ENCODE measurements at places on chromosomes 13 and 19.

DNA sequence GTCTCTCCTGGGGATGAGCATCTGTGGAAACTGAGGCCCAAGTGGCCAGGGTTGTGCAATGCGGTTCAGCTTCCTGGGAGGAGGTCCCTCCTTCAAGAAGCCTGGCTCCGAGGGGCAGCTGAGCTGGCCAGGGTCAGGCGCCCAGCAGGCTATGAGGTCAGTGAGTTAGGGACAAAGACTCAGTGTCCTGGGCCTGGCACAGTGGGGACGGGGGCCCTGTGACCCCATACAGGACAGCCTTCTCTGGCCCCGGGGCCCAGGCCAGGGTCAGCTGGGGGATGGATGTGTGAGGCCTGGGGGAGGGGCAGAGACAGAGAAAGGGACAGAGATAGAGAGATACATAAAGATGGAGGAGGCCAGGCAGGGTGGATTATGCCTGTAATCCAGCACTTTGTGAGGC is 3.0 kb upstream of the IL12RB1 start:
- DNase-seq: no peak

DNA sequence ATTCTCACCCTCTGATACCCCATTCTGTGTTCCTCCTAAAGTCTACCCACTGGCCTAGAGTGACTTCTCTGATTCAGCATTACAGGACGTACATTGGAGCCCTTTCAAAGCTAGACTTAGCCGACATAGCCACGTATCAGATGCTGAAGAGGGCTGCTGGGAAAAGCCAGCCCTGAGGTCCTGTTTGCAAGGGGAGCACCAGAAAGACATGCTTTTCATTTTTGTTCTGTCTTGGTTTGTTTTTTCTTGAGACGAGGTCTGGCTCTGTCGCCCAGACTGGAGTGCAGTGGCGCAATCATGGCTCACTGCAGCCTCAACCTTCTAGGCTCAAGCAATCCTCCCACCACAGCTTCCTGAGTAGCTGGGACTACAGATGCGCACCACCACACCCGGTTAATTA is 6.3 kb upstream of the ZSWIM4 start:
- no peak for DNase-seq

GRCh38 chr13:70043685-70044084 is 63.9 kb upstream of the ATXN8OS start:
- DNase-seq: no peak

DNA sequence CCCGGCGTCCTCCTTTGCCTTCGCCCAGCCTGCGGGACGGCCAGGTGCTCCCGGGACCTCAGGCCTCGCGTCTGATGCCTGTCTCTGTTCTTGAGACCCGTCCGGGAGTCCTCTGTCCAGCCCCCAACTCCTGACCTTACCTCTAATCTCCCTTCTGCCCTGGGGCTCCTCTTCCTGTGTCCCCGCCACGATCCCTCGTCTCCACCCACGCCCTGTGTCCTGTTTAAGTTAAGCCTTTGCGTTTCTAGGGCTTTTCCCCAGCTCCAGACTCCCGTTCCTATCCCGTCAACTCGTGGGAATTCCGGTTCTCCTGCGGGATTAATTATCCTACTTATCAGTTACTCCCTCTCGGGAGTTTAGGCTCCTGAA is 686 bp downstream of the LENG8 start:
- no peak for DNase-seq

- DNase-seq: no peak
Measured at GRCh38 chr13:41565846-41566245, 108.5 kb downstream of the RGCC start.

Data from stimulated activated CD8-positive, alpha-beta memory T cell treated with anti-CD3 and anti-CD28 coated beads, Interleukin-7, amount 100 ng/mL, for 1 hour (primary cell).